ENCODE measurements at places on chromosomes 16 and 17. TPM values are rescaled to one million over a fixed set of nuclear protein-coding genes. Genes with fewer than 3 reads are reported as not detected.

Gene POLR2A
- 118 TPM for total RNA-seq

GRCh38 chr16:49268667-49269066 lies 13.0 kb downstream of the CBLN1 start:
- no peak for DNase-seq

- DNase-seq = no peak
Measured at GRCh38 chr17:57004944-57005579, 27.1 kb downstream of the SCPEP1 start.

- DNase-seq = no peak
Measured at GRCh38 chr16:50679266-50679665, 1.8 kb downstream of the SNX20 start.

- DNase-seq = no peak
Measured at GRCh38 chr16:68503334-68503733, 35.8 kb upstream of the ZFP90 start.

DNA sequence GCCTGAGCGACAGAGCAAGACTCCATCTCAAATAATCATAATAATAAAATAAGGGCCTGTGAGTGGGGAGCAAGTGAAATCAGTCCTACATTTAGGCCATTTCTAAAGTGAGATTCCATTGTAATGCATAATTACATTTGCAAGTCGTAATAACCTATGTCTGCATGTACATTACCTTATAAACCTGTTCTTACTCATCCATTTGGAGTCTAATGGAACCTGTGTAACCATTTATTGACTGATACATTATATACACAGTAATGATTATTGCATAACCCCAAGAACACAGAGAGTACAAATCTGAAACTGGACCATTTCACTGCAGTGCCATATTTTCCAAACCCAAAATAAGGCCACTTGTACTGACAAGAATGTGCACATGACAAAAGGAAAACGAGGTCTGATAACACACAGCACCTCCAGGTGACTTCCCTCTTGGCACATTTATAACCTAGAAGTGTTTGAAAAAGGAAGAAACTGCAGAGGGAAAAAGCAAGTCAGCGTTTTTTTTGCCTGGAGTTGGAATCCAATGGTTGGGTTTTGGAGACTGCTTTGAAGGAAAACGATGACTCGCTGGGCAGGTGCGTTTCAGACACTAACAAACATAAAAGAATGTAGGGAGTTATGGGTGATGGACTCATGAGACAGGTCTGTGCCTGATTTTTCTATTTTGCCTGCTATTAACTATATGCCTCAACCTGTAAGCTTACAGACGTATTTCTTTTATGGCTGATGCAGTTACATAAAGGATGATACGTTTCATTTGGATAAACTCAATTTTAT lies 63.6 kb upstream of the KIFC3 start:
- no peak for DNase-seq

GRCh38 chr16:49857423-49858181 lies 1.7 kb upstream of the ZNF423 start:
- no peak for DNase-seq

Gene NGFR
- 41.7 TPM for total RNA-seq

Gene ASGR1
- total RNA-seq = 2.5 TPM
